ENCODE measurements at places on chromosomes 12 and 14.

GRCh38 chr12:124497039-124497438 is 70.4 kb downstream of the NCOR2 start:
- no peak for DNase-seq

- DNase-seq, result no peak
These were observed 109.8 kb downstream of the PHLDA1 start for GRCh38 chr12:75921622-75922289.

GRCh38 chr12:65259501-65259900 is 19.0 kb upstream of the MSRB3 start:
- no peak for DNase-seq

GRCh38 chr14:33464254-33464962 is 486.5 kb downstream of the EGLN3 start:
- no peak for DNase-seq

- DNase-seq, result no peak
These were observed 42.9 kb downstream of the RALGAPA1 start for GRCh38 chr14:35766036-35766699.
